Endothelial cell (in vitro differentiated cells): ENCODE measurements at places on chromosomes 4 and X.
A peak's percentile ranks its signal among the peaks of the same experiment; 100 is the strongest.

- H3K36me3 ChIP-seq, result no peaks in the 10 kb centered on the region
- no peaks in the 10 kb centered on the region for H3K27me3 ChIP-seq
- no peak overlapping the region for H3K27ac ChIP-seq
Measured at GRCh38 chr4:110306303-110306702, 107.9 kb upstream of the ELOVL6 start.

DNA sequence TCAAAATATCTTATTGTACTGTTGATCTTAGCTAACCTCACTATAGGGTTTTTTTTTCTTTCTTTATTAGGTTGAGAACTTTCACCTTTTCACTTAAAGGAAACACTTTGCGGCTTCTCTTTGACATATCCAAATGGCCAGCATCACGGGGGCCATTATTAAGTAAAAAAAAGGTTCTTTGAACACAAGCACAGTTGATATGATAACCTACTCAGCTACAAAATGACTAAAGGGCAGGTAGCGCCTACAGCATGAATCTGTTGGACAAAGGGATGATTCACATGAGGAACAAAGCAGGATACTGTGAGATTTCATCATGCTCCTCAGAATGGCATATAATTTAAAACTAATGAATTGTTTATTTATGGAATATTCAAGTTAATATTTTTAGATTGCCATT is 119.6 kb downstream of the CCSER1 start:
- no peaks in the 10 kb centered on the region for H3K36me3 ChIP-seq
- no peaks in the 10 kb centered on the region for H3K27me3 ChIP-seq
- no peak for DNase-seq
- H3K4me3 ChIP-seq, result no peak overlapping the region
- H3K4me1 ChIP-seq, result no peaks in the 10 kb centered on the region
- no peak overlapping the region for H3K27ac ChIP-seq

- peaks cover 31% of the 10 kb centered on the region for H3K4me1 ChIP-seq
- DNase-seq, result peak; percentile 59
- peak overlapping the region; percentile 79 for H3K4me3 ChIP-seq
Measured at GRCh38 chr4:84503495-84504437, 4.7 kb upstream of the NKX6-1 start.

- no peak overlapping the region for H3K27ac ChIP-seq
- H3K4me1 ChIP-seq, result no peaks in the 10 kb centered on the region
- no peaks in the 10 kb centered on the region for H3K36me3 ChIP-seq
- no peaks in the 10 kb centered on the region for H3K27me3 ChIP-seq
- no peak overlapping the region for H3K4me3 ChIP-seq
Measured at GRCh38 chrX:45592101-45592500, 391.4 kb upstream of the DIPK2B start.

DNA sequence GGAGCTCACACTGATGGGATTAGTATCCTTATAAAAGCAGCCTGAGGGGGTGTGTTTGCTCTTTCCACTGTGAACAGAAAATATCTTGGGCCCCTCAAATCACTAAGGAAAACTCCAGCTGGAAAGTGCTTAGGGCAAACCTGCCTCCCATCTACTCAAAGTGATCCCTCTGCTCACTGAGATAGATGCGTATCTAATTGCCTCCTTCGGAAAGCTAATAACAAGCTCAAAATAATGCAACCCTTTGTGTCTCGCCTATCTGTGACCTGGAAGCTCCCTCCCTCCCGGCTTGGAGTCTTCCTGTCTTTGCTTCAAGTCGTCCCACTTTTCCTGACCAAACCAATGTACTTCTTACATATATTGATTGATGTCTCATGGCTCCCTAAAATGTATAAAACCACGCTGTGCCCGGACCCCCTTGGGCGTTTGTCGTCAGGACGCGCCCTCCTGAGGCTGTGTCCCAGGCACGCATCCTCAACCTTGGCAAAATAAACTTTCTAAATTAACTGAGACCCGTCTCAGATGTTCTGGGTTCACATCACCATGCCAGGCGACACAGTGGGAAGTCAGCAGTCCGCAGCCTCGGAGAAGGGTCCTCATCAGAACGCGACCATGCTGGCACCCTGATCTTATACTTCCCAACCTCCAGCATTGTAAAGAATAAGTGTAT is 34.1 kb upstream of the SORCS2 start:
- DNase-seq, result no peak
- H3K36me3 ChIP-seq, result peaks cover 8% of the 10 kb centered on the region
- H3K4me1 ChIP-seq, result peaks cover 27% of the 10 kb centered on the region
- no peak overlapping the region for H3K4me3 ChIP-seq

DNA sequence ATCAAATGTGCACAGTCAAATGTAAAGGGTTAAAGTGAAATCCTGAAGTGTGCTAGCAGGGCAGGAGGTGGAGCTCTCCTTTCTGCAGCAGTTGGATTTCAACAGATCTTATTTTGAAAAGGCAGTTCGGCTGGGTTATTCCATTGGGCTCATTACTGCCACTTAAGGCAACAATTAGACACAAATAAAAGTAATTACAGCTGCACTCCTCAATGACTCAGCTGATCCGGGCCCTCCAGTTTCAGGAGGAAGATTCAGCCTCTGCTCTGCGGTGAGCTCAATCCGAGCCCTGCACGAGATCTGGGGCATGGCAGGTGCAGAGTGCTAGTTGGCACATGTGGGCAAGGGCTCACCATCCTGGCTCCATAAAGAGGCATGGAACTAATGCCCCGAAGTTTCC is 85.4 kb downstream of the PHKA2 start:
- H3K27ac ChIP-seq, result no peak overlapping the region
- no peaks in the 10 kb centered on the region for H3K27me3 ChIP-seq
- H3K4me3 ChIP-seq, result no peak overlapping the region
- no peaks in the 10 kb centered on the region for H3K36me3 ChIP-seq
- DNase-seq, result no peak
